ENCODE measurements at places on chromosomes 6 and 20. TPM values are rescaled to one million over a fixed set of nuclear protein-coding genes. Genes with fewer than 3 reads are reported as not detected.
A peak's percentile ranks its signal among the peaks of the same experiment; 100 is the strongest.

The LAMA5 gene
- total RNA-seq: 0.80 TPM

The SSTR4 gene
- not detected for total RNA-seq

The HSPA12B gene
- total RNA-seq: not detected

The ERVFRD-1 gene
- not detected for total RNA-seq

The SRF gene
- 34.4 TPM for total RNA-seq

The FITM2 gene
- 4.2 TPM for total RNA-seq

The CST4 gene
- total RNA-seq: not detected

The MAS1L gene
- not detected for total RNA-seq

The SYCP2 gene
- total RNA-seq: 15.0 TPM

DNA sequence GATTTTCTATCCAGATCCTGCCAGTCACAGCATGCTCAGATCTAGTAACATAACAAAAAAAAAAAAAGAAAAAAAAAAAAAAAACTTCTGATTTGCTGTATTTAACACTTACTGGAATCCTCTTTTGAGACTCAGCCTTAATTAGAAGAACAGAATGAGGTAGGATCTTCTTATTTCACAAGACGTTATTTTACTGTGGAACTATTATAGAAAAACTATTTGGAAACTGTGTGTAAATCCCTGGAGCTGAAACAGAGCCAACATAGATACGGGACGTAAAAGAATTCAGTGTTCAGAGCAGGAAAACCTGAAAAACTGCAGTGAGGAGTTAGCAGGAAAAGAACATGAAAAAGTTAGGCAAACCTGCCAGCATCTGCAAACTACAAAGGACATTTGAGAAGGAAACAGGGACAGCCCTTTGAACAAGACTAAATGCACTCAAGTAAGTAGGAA, 3.4 kb upstream of the ZNF217 start:
- H3K27ac ChIP-seq: peak overlapping the region; percentile 93
- H3K4me3 ChIP-seq: peak overlapping the region; percentile 85
- peaks cover 47% of the 10 kb centered on the region for H3K4me1 ChIP-seq
- H3K27me3 ChIP-seq: no peaks in the 10 kb centered on the region

DNA sequence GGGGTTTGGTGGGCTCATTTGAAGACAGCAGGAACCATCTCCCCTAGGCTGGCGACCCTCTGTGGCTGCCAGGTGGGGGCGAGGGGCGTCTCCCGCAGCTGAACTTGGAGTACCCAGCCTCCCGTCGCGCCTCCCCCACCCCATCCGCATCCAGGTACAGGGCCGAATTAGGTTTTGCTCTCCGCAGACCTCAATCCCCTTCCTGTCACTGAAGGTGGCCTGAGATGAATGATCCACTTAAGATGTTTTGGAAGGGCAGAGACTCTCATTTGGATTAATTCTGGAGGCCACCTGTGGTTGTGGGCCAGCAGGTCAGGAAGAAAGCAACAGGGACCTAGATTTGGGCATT, 493 bp downstream of the CD83 start:
- peak overlapping the region; percentile 98 for H3K27ac ChIP-seq
- peaks cover 28% of the 10 kb centered on the region for H3K36me3 ChIP-seq
- H3K4me3 ChIP-seq: peak overlapping the region; percentile 98
- H3K27me3 ChIP-seq: peaks cover 2% of the 10 kb centered on the region

- no peak overlapping the region for H3K27ac ChIP-seq
- no peaks in the 10 kb centered on the region for H3K36me3 ChIP-seq
- DNase-seq: no peak
- peaks cover 38% of the 10 kb centered on the region for H3K27me3 ChIP-seq
- peaks cover 21% of the 10 kb centered on the region for H3K4me1 ChIP-seq
- H3K4me3 ChIP-seq: peak overlapping the region; percentile 60
Observed at GRCh38 chr20:17683218-17684076, 1.4 kb upstream of the RRBP1 start.

- no peak overlapping the region for H3K27ac ChIP-seq
- H3K4me1 ChIP-seq: no peaks in the 10 kb centered on the region
- H3K27me3 ChIP-seq: no peaks in the 10 kb centered on the region
- H3K36me3 ChIP-seq: peaks cover 6% of the 10 kb centered on the region
- DNase-seq: no peak
Observed at GRCh38 chr6:88749849-88750248, 213.6 kb downstream of the RNGTT start.

DNA sequence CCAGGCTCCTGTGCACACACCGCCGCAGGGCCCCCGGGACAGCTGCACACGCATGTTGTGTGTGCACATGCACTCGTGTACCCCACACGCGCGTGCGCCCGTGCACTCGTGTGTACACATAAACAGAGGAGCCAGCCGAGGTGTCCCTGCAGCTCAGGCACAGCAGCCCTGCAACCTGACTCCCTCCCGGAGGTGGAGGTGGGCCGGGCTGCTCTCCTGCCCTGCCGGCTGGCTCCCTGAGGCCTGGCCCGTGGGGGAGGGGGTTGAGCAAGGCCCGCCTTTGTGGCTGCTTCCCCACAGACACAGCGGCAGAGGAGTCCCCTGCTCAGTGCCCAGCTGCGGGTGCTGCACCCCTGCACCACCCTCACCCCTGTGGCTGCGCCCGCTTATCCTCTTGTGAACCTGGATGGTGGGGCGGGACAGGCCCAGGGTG, 624 bp downstream of the RBBP8NL start:
- H3K36me3 ChIP-seq: no peaks in the 10 kb centered on the region
- no peaks in the 10 kb centered on the region for H3K4me1 ChIP-seq
- H3K4me3 ChIP-seq: no peak overlapping the region
- no peak overlapping the region for H3K27ac ChIP-seq
- H3K27me3 ChIP-seq: no peaks in the 10 kb centered on the region
- no peak for DNase-seq

DNA sequence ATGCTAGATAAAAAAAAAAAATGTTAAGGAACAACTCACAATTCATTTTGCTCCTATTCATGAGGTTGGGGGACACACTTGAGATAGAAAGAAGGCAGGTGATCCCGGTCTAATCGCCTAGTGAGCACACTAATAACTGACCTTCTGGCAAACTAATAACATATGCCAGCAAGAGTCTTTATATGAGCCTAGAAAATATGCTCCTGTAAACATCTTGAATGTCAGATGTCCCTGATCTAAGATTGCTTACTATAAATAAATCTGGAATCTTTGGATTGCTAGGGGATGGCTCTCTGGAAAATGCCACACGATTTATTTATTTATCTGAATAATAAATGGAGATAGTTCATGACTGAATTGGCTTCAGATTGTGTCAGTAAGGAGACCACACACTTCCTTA, 821.9 kb downstream of the GRIK2 start:
- no peak overlapping the region for H3K4me3 ChIP-seq
- H3K27ac ChIP-seq: no peak overlapping the region
- no peaks in the 10 kb centered on the region for H3K27me3 ChIP-seq
- no peaks in the 10 kb centered on the region for H3K4me1 ChIP-seq

DNA sequence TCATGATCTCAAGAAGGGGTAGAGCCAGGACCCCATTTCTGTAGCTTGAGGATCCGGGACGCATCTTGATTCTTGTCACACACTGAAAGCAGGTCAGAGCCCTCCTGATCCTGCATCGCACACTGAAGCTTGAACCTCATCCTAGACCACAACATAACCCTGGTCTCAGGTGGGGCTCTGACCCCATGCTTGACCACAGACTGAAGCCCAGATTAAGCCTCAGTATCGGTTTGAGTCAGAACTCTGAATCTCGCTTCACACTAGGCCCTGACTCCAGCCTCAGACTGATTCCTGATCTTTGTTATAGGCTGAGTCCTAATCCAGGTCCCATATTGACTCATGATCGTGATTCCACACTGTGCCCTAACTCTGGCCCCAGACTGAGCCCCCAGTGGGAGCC, 8.5 kb upstream of the RSPO4 start:
- peaks cover 10% of the 10 kb centered on the region for H3K4me1 ChIP-seq
- no peak for DNase-seq
- H3K27ac ChIP-seq: no peak overlapping the region
- H3K27me3 ChIP-seq: peaks cover 11% of the 10 kb centered on the region
- H3K36me3 ChIP-seq: no peaks in the 10 kb centered on the region
- H3K4me3 ChIP-seq: no peak overlapping the region

GRCh38 chr20:7714549-7714948, 225.7 kb downstream of the HAO1 start:
- no peak for DNase-seq
- no peak overlapping the region for H3K4me3 ChIP-seq
- H3K27ac ChIP-seq: no peak overlapping the region
- H3K27me3 ChIP-seq: no peaks in the 10 kb centered on the region
- H3K4me1 ChIP-seq: no peaks in the 10 kb centered on the region
- no peaks in the 10 kb centered on the region for H3K36me3 ChIP-seq

DNA sequence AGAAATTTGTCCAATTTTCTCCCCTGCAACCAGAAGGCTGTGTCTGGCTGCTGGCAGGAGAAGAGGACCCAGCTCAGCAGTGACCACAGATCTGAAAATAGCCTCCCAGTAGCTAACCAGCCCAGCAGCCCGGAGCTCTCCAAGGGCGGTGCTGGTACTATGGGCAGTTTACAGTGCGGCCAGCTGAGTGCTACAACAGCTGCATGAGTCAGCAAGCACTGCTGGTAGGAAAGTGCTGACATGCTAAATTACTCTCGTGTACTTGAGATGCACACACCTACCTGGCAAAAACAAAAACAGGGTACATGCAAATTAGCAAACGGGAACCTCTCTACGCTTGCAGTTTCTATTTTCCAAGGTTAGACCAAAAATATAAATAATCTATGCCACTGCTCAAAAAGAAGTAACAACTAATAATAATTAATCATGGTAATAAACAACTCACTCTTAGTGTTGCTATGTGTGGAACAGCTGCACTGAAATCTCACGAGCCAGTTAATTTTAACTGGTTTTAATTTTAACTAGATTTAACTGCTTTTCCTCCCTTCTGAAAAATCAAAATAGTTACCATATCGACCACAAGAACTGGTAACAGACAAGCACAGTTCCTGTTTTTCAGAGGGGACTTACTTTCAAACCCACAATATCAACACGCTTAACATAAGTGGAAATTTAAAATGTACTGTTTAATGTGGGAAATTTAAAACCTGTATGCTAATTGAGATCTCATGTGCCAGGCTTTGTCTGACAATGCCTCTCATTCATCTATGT, 10.8 kb downstream of the BACH2 start:
- peak overlapping the region; percentile 86 for H3K4me3 ChIP-seq
- peaks cover 35% of the 10 kb centered on the region for H3K36me3 ChIP-seq
- H3K4me1 ChIP-seq: peaks cover 83% of the 10 kb centered on the region
- no peaks in the 10 kb centered on the region for H3K27me3 ChIP-seq
- peak; percentile 56 for DNase-seq
- H3K27ac ChIP-seq: peak overlapping the region; percentile 95

DNA sequence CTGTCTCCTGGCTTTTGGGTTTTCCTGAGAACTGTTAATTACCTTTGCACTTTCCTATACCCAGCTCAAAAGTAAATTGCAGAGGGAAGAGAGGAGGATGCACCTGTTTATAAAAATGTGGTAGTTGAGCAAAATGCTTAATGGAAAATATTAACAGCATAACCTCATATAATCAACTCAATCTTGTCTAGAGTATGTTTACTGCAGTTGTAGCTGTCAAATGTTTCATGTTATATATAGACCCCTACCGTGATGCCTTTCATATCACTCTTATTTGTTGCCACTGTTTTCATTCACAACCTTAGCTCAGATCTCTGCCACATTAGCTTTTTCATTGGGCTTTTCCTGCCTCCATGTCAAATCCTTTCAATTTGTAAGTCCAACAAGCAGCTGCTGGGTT, 36.0 kb downstream of the ANKRD6 start:
- no peak overlapping the region for H3K4me3 ChIP-seq
- no peaks in the 10 kb centered on the region for H3K36me3 ChIP-seq
- peaks cover 9% of the 10 kb centered on the region for H3K4me1 ChIP-seq

- no peaks in the 10 kb centered on the region for H3K27me3 ChIP-seq
- H3K27ac ChIP-seq: peak overlapping the region; percentile 8
- no peak for DNase-seq
- peaks cover 42% of the 10 kb centered on the region for H3K4me1 ChIP-seq
Observed at GRCh38 chr6:6798448-6798860, 209.9 kb downstream of the LY86 start.

GRCh38 chr6:16184129-16184528, 54.3 kb upstream of the GMPR start:
- no peak overlapping the region for H3K4me3 ChIP-seq
- H3K4me1 ChIP-seq: peaks cover 22% of the 10 kb centered on the region
- H3K27ac ChIP-seq: no peak overlapping the region
- DNase-seq: no peak
- peaks cover 10% of the 10 kb centered on the region for H3K36me3 ChIP-seq
- peaks cover 11% of the 10 kb centered on the region for H3K27me3 ChIP-seq

DNA sequence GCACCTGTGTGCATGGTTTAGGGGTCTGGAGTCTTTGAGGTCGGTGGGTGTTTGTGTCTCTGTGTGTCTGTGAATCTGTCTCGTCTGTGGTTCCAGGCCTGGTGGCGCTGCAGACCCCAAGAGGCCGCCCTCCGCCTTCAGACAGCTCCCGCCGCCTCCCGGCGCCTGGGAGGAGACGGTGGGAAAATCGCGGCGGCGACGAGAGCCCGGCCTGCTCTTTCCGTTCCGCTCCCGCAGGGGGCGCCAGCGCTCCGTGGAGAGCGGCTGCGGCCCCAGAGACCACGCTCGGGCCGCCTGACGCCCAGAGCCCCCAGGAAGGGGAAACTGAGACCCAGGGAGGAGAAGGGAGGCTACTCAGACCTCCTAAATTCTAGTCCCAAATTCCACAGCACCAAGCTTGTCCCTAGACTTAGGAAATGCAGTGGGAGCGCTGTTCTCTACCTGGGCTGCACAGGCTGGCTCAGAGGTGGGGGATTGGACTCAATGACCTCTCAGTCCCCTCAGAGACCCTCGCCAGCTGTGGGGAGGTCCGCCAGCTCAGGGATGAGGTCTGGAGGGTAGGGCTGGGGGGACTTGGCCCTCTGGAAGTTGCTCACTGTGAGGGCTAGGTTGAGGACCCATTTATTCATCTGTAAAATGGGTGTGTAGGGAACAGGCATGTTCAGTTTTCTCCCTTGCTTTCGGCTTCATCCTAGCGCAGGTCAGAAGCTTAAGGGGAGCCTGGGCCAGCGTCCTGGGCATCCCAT, 36.9 kb upstream of the BLCAP start:
- no peaks in the 10 kb centered on the region for H3K4me1 ChIP-seq
- peaks cover 46% of the 10 kb centered on the region for H3K27me3 ChIP-seq
- no peak overlapping the region for H3K4me3 ChIP-seq
- H3K27ac ChIP-seq: no peak overlapping the region
- peak; percentile 71 for DNase-seq
- no peaks in the 10 kb centered on the region for H3K36me3 ChIP-seq

GRCh38 chr6:79377047-79377446, 142.6 kb upstream of the HMGN3 start:
- DNase-seq: no peak
- peaks cover 6% of the 10 kb centered on the region for H3K4me1 ChIP-seq
- peaks cover 2% of the 10 kb centered on the region for H3K27me3 ChIP-seq
- H3K27ac ChIP-seq: no peak overlapping the region
- no peak overlapping the region for H3K4me3 ChIP-seq

DNA sequence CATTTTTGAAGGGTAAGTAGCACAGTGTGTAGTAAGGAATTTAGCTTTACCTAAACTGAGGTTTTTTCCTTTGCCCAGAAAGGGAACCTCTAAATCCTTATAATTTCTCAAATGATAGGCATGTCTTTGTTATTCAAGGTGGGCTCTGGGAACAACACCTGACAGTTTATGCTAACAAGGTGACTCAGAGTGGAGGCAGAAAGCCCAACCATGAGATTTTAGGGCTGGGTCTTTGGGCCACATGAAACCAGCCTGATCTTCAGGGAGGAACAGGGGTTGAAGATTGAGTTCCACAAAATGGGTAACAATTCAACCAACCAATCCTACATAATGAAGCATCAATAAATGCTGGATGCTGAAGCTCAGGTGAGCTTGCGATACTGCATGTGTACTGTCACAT, 46.6 kb downstream of the PRSS35 start:
- H3K4me1 ChIP-seq: no peaks in the 10 kb centered on the region
- no peak for DNase-seq
- H3K27me3 ChIP-seq: no peaks in the 10 kb centered on the region
- H3K36me3 ChIP-seq: no peaks in the 10 kb centered on the region
- H3K4me3 ChIP-seq: no peak overlapping the region

GRCh38 chr20:37294262-37294981, 5.0 kb downstream of the MANBAL start:
- H3K36me3 ChIP-seq: peaks cover 26% of the 10 kb centered on the region
- no peaks in the 10 kb centered on the region for H3K27me3 ChIP-seq
- H3K4me1 ChIP-seq: peaks cover 29% of the 10 kb centered on the region
- no peak for DNase-seq
